Effector memory CD4-positive, alpha-beta T cell (primary cell): ENCODE measurements at places on chromosomes 2 and 18.

DNA sequence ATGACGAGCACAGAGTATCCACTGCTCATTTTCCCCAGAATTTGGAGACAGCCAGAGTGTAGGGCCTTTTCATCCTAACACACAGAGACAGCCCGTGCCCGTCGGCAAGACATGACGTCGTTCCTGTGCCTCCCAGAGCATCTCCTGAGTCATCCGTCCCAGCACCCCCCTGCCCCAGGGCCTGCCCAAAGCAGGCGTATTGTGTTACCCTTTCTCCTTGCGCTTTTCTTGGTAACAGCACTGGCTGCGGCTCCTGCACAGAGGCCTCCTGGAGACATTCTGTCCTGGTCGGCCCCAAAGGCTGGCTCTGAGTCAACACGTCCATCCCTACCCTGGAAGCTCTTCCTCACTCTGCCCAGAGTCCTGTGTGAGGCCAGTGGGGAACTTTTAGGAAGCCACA is 217.1 kb downstream of the KLHL29 start:
- DNase-seq: no peak

GRCh38 chr2:216339456-216340279 is 32.6 kb downstream of the MARCHF4 start:
- no peak for DNase-seq

- DNase-seq: no peak
Measured at GRCh38 chr18:3804336-3804735, 354.4 kb downstream of the TGIF1 start.

GRCh38 chr2:219509780-219510511 is 4.3 kb upstream of the ASIC4 start:
- DNase-seq: no peak

GRCh38 chr2:134468164-134468563 is 214.3 kb downstream of the MGAT5 start:
- no peak for DNase-seq

DNA sequence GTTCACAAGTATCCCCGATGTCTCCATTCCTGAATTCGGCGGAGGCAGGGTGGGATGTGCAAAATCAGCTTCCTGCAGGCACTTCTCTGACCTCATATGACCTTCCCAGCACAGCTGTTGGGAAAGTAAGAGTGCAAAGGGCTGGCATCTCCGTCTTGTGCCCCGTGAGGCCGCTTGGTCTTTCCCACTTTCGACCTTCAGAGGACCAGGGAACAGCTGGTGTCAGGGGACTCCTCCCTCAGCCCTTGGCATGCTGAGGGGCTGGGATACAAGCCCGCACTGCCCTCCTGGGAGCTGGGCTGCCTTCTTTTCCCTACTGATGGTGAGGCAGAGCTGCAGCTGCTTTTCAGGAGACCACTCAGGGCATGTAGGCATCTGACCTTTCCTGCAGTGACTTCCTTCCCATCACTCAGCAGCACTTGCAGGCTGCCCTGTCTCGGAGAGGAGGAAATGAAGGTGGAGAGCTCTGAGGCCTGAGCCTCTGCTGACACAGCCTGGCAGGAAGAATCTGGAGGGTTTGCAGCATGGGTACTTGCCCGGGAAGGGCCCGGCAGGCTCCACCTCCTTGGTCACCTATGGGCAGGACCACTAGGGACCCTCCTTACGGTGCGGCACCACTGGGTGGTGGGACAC is 277.2 kb upstream of the HS6ST1 start:
- DNase-seq: no peak

GRCh38 chr2:675982-676646 is 1.1 kb downstream of the TMEM18 start:
- peak; percentile 17 for DNase-seq
